ENCODE measurements at places on chromosomes 2 and 18.

DNA sequence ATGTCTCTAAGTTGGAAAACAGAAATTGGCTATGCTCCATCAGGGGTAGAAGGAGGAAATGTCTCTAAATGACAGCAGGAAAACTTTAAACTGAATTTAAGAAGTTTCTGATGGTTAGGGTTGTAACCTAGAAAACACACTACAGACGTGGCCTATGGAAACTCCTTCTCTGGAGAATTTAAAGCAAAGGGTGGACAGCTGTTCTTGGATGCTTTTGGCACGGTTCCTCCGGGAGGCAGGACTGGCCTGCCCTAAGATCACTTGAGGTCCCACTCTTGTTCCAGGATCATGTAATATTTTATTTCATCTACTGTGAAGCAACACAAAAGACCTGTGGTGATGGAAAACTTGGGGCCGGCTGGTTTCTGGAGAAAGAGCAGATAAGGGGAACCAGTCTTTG, 77.0 kb downstream of the NRP2 start:
- no peak for DNase-seq

GRCh38 chr2:197310271-197310985, at the start of gene ANKRD44:
ANKRD44 (minus strand) TSS chr2:197310780; CDS start chr2:197310604, 176 bp downstream.
- DNase-seq, result peak; percentile 76

- DNase-seq, result no peak
Measured at GRCh38 chr2:178241844-178242551, 47.7 kb downstream of the OSBPL6 start.

DNA sequence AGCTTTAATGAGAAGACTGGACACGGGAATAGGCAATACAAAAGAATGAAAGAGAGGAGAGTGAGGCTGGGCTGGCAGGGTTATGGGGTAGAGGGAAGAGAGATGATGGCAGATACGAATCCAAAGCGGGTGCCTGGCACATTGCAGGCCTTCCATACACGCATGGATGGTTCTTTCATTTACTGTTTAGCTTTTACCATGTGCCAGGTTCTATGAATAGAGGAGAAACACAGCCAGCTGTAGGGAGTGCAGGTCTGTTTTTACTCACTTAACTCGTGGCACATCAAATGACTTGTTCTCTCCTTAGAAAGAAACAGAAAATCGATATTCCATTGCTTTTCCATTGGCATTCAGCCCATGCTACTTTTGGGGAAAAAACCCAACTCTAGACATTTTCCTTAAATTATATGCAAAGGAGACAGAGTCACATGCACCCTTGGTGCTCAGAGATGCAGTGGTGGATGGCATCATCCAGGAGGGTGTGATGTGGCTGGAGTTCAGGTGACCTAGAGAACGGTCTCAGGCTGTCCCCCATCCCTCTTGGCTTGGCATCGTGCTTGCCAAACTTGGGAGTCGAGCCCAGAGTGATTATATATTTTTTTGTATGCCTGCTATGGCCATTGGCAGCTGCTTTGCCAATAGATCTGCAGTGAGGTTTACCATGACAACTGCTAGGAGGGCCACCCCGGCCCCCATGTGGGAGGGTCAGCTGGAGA, 6.2 kb downstream of the LTBP1 start:
- DNase-seq, result no peak

GRCh38 chr2:239731422-239731821, 293.7 kb downstream of the NDUFA10 start:
- DNase-seq, result no peak

- DNase-seq, result no peak
Measured at GRCh38 chr2:16288371-16289112, 348.2 kb downstream of the MYCN start.

- DNase-seq, result no peak
Measured at GRCh38 chr2:215028231-215028630, 110.2 kb downstream of the ABCA12 start.

GRCh38 chr2:102168026-102168771, 18.6 kb upstream of the IL1RL2 start:
- DNase-seq, result no peak

DNA sequence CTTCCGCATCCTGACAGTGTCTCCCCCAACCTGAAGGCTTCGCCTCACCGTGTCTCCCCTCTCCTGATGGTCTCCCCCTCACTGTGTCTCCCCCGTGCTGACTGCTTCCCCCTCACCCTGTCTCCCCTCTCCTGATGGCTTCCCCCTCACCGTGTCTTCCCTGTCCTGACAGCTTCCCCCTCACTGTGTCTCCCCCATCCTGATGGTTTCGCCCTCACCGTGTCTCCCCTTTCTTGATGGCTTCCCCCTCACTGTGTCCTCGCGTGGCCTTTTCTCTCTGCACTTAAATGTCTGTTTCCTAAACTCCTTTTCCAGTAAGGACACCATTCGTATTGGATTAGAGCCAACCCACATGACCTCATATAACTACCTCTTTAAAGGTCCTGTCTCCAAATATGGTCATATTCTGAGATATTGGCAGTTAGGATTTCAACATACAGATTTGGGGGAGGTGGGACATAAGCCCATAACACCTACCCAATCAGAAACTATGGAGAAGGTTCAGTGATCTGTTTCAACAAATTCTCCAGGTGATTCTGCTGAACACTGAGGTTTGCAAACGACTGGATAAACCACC, 47.9 kb upstream of the RAB27B start:
- DNase-seq, result no peak

DNA sequence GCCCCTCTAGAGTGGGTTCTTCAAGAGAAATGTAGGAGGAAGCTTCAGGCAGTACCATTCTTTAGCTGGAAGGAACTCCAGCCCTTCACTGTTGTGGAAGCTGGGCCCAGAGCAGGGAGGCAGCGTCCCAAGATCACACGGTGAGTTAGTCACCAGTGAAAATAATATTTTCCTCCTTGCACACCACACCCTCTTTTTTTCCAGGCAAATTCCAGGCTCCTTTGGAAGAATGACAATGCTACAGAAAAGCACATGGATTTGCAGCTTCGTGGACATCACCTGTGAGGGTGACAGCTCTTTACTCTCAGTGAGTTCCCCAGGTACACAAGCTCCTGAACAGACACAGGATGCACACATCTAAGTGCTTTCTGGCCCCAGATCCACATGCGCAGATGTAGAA, 157.1 kb downstream of the COL6A3 start:
- no peak for DNase-seq

DNA sequence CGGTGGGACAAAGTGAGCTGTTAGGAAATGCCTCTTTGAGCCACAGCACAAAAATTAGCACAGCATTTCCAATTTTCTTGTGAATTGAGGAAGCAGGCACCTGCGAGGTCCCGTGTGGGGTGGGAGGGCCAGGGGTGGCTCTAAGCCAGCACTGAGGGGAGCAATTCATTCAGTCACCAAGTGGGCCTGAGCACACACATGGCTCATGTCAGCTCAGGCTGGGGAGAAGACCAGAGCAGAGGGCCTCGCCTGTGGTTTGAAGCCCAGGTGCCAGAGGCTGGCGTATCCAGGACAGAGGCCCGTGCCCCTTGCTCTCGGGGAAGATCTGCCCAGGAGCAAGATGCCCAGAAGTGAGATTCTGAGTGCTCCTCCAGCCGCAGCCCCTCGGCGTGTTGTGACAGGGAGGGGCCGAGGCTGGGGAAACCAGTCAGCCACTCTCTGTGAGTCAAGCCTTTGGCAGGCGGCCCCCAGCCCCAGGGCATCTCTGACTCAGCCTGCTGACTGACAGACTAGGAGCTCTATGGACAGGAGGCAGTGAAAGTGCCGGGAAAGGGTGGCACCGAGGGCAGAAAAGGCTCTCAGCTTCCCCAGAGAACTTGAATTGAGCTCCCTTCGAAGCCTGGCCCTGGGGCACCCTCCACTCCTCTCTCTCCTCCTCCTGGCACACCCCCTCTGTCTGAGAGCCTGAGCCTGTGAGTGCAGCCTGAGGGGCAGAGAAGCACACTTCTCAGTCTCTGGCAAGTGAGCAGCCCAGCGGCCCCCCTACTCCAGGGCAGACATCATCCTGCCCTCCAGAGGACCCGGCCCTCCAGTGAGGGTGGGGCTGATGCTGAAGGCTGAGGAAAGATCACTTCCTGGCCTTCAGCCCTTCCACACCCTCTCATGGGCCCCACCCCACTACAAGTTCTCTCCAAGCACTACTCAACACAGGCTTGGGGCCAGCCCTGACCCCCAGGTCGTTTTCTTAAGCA, 32.3 kb downstream of the CYP26B1 start:
- DNase-seq, result no peak

- no peak for DNase-seq
Measured at GRCh38 chr2:119157850-119158511, 570 bp downstream of the C1QL2 start.

DNA sequence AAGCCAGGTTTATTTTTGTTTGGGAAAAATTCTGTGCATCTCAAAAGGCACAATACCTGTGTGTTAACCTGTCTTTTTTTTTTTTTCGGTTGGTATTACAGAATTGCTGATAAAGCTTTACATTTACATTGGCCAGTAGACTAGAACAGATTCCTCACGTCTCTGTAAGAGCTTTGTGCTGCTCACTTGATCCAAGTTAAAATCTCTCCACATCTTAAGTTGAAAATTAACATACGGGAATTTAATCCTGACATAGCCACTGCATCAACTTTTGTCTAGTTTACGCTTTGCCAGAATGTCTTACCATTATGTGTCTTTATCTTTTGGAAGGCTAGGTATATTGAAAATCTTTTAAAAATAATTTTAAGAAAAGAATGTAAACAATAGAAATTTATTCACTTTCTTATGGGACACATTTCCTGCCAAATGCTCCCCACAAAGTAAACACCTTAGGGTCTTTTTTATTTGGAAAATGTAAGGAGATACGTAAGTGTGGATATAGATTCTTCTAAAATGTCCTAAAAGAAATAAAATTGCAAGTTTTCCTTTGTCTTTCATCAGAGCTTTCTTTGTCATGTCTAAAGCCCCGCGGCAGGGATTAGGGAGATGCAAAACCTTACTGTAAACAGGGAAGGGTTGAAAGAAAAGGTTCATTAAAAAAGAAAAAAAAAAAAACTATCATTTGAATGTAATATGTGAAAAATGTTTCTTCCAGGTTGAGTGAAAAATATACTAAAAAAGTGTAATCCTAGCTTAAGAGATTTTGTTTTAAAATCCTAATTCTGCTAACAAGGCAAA, 912.8 kb downstream of the NRXN1 start:
- no peak for DNase-seq
